ENCODE measurements at places on chromosomes 7 and 10. TPM values are rescaled to one million over a fixed set of nuclear protein-coding genes. Genes with fewer than 3 reads are reported as not detected.

DNA sequence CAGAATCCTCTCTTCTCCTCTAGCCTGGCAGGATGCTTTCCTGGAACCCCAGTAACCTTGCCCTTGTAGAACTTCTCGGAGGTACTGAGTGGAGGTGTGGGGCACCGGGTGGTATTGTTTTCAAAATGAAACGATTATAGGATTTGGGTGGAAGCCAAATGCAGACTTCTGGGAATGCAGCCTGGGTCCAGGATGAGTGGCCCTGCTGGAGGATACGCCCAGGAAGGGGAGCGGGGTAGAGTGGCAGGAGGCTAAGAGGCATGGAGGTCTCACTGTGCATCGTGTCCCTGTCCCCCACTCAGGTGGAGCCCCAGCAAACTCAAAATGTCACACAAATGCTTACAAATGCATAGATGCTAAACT lies 109.1 kb upstream of the PPIF start:
- peak overlapping the region; percentile 49 for H3K27ac ChIP-seq

Gene RAB11FIP2
- 13.2 TPM for total RNA-seq

Gene PIP
- not detected for total RNA-seq

DNA sequence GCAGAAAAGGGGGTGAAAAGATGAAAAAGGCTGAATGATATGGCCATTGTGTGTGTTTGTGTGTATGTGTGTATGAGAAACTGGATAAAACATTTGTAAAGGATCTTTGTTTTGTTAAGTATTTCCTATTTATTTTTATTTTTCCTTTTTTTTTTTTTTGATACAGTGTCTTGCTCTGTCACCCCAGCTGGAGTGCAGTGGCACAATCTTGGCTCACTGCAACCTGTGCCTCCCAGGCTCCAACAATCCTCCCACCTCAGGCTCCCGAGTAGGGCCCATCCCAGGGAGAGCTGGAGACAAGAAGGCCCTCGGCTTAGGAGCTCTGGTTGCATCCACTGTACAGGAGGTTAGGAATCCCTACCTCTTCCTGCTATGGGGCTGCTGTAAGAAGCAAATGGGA lies 6.9 kb upstream of the CALML5 start:
- no peak overlapping the region for H3K27ac ChIP-seq
- DNase-seq: no peak
- no peaks in the 10 kb centered on the region for H3K4me1 ChIP-seq
- no peak overlapping the region for H3K4me3 ChIP-seq

DNA sequence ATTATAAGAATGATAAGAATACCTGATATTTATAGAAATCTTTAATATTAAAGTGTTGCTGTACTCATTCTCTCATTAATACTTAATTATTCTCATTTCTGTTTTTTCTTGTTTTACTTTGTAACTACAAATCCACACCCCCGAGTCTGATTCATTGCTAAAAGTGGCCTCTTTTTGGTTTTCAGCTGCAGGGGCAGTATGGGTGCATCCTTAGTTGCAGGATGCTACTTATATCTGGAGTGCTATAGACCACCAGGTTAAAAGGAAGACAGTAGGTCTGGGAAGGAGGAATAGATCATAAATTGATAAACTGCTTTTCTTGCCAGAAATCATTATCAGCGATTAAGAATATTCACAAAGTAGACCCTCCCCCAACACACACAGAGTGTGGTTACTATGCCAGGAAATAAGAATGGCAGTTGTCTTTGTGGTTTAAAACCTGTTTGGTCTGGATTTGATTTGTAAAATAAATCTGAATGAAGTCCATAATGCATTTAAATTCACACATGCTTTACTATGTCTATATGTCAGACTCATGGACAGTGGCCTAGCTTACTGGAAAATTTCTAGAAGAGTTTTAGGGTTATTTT lies 96.5 kb downstream of the NRF1 start:
- H3K36me3 ChIP-seq: peaks cover 31% of the 10 kb centered on the region
- no peak for DNase-seq
- no peaks in the 10 kb centered on the region for H3K27me3 ChIP-seq

DNA sequence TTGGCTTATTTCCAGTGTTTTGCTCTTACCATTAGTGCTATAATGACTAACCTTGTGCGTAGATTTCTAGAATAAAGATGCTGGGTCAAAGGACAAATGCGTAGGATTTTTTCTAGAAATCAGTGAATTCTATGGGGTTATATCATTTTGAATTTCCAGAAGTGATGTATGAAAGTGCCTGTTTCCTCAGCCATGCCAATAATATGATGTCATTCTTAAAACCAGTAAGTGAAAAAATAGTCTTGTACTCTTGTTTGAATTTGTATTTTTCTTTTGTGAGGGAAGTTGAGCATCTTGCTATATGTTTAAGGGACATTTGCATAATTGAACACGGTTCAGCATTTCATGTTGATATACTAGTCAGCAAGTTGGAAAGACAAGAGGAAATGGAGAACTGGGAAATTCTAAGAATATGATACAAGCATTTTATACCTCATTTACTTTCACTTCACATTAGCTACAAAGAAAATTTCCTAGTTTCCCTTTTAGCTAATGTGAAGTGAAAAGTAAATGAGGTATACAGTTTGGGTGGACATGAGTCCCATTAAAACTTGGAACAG lies 3.8 kb upstream of the DNAH11 start:
- H3K4me3 ChIP-seq: no peak overlapping the region
- no peak for DNase-seq
- H3K4me1 ChIP-seq: peaks cover 15% of the 10 kb centered on the region
- H3K27me3 ChIP-seq: no peaks in the 10 kb centered on the region
- no peak overlapping the region for H3K27ac ChIP-seq

DNA sequence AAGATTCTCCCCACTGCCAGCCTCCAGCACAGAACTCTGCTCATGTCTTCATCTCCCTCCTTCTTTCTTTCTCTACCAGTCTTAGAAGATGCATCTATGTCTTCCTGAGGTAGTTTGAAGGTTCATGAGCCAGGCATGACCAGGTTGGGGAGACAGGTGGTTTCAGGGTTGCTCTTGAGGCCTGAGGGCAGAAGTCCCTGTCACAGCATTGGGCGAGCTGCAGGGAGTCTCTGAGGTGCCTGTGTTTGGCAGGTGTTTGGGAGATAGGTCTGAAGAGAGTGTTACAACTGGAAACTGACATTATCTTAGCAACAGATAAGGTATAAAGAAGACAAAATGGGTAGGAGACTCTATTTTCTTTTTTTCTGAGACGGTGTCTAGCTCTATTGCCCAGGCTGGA lies 18.7 kb downstream of the PRSS2 start:
- no peak overlapping the region for H3K27ac ChIP-seq
- no peaks in the 10 kb centered on the region for H3K27me3 ChIP-seq
- no peaks in the 10 kb centered on the region for H3K4me1 ChIP-seq
- H3K4me3 ChIP-seq: no peak overlapping the region
- H3K36me3 ChIP-seq: no peaks in the 10 kb centered on the region

DNA sequence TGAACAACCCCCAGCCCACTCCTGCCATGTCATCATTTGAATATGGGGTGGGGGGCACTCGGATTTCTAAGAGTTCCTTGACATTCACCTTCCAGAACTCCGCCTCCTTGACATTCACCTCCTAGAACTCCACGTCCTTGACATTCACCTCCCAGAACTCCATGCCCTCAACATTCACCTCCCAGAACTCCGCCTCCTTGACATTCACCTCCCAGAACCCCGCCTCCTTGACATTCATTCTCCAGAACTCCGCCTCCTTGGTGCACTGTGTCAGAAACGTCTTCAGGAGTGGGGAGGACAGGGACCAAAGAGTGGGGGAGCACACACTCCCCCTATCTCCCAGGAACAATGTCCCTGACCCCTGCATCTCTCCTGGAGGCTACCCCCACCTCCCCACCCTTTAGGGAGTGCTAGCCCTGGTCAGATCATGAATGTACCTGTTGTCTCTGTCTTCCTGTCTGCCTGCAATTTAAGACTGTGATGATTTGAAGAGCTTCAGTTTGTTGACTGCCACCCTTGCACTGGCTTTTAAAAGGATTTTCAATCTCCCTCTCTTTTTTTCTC lies 110.1 kb downstream of the NPTX2 start:
- H3K27me3 ChIP-seq: no peaks in the 10 kb centered on the region
- H3K4me1 ChIP-seq: no peaks in the 10 kb centered on the region
- DNase-seq: no peak
- H3K36me3 ChIP-seq: no peaks in the 10 kb centered on the region
- no peak overlapping the region for H3K4me3 ChIP-seq
- no peak overlapping the region for H3K27ac ChIP-seq

Gene SPDYE3
- total RNA-seq: not detected

DNA sequence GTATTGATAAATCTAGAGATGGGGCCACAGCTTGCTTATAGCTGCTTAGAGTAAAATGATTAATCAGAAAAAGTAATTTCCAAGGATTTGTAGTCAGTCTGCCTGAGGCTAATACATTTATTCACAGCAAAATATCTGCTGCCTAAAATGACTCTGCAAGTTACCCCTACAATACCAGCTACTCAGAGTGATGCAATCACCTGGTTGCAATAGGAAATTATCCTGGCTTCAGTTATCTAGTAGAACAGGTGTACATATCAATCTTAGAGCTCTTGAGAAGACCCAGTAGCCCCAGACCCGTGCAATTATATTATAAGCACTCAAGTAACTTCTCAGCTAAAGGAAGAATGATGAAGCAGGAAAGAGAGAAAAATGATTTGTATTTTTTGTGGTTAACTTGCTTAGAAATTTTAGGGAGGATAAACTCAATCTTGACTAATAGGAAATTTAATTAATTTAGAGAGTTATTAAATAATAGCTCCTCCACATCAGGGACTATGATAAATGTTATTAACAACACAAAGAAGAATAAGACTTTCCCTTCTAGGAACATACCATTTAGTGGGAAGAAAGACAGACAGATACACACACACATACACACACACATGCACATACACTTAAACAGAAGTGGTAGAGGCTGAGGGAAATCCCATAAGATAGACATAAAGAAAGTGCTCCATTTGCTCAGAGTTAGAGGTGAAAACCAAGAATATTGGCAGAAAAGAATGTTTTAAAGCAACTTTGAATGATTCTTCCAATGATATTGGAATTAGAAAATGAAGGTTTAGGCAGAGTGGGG lies 140.4 kb upstream of the PRSS1 start:
- H3K27ac ChIP-seq: no peak overlapping the region
- no peaks in the 10 kb centered on the region for H3K4me1 ChIP-seq
- DNase-seq: no peak
- H3K27me3 ChIP-seq: no peaks in the 10 kb centered on the region
- no peak overlapping the region for H3K4me3 ChIP-seq

DNA sequence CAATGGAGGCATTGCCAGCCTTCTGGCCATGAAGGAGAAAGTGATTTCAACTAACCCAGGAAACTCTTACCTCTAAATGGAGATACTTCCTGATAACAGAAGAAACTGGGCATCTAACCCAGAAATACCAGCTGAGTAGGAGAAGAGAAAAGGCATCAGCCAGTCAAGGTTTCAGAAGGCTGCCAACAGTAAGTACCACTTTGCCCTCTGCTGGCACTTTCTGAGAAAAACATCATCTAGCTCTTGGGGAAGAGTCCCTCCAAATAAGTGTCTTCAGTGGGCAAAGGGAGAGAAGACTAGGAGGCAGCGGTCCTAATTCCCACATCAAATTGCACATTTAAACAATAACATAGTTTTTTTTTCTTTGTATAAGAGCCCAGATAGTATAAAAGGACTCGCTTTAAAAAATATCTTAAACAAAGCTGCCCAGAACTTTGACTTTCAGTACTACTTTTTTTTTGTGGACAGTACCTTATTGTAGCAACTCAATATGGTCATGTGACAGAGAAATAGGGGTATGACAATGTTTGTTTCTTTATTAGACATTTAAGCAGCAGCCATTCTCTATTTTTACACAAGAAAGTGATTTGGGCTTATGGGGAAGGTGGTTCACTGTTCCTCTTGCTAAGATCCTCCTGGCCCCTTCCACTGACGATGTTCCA lies 157.3 kb downstream of the CTTNBP2 start:
- peaks cover 9% of the 10 kb centered on the region for H3K36me3 ChIP-seq
- DNase-seq: no peak
- H3K4me3 ChIP-seq: no peak overlapping the region
- H3K27me3 ChIP-seq: no peaks in the 10 kb centered on the region
- H3K4me1 ChIP-seq: no peaks in the 10 kb centered on the region

Gene PLPP4
- total RNA-seq: not detected

DNA sequence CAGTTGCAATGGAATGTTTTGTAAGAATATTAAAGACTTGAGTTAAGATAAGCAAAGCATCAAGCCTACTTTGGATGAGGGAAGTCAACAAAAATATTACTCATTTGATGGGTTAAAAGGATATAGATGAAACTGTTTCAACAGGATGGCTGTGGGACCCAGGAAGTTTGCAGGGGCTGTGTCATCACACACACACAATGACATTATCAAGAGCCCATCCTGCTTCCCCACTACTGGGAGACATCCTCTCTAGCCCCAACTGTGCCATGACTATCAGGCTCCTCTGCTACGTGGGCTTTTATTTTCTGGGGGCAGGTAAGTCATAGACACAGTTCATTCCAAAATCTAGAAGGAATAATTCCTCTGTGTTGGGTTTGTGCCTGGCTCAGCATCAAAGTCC lies 78.8 kb upstream of the PRSS1 start:
- DNase-seq: no peak
- H3K36me3 ChIP-seq: no peaks in the 10 kb centered on the region
- H3K27me3 ChIP-seq: no peaks in the 10 kb centered on the region
- no peaks in the 10 kb centered on the region for H3K4me1 ChIP-seq

DNA sequence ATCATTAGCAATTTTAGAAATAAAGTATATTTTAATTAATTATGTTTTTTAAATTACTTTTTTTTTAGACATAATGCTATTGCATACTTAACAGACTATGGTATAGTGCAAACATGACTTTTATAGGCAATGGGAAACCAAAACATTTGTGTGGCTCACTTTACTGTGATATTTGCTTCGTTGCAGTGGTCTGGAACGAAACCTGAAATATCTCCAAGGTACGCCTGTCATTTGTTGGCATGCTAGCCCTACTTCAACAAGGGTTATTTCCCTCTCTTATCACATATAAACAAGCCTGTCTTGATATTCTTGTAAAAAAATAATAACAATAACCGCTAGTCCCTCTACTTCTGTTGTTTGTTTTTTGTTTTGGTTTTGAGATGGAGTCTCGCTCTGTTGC lies 74.2 kb downstream of the TYW1B start:
- no peak for DNase-seq
- H3K27ac ChIP-seq: no peak overlapping the region
- H3K4me3 ChIP-seq: no peak overlapping the region
- no peaks in the 10 kb centered on the region for H3K4me1 ChIP-seq
- no peaks in the 10 kb centered on the region for H3K36me3 ChIP-seq
- no peaks in the 10 kb centered on the region for H3K27me3 ChIP-seq
